ENCODE measurements at places on chromosomes 11 and 22.

DNA sequence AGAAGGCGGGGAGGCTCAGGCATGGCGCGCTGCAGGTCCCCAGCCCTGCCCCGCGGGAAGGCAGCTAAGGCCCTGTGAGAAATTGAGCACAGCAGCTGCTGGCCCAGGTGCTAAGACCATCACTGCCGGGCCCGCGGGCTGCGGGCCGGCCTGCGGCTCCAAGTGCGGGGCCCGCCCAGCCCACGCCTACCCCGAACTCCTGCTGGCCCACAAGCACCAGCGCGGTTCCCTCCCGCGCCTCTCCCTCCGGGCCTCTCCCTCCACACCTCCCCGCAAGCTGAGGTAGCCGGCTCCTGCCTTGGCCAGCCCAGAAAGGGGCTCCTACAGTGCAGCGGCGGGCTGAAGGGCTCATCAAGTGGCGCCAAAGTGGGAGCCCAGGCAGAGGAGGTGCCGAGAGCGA lies 4.6 kb upstream of the RDX start:
- DNase-seq, result no peak

- no peak for DNase-seq
These were observed 17.4 kb upstream of the FLRT1 start for GRCh38 chr11:64018310-64018709.

DNA sequence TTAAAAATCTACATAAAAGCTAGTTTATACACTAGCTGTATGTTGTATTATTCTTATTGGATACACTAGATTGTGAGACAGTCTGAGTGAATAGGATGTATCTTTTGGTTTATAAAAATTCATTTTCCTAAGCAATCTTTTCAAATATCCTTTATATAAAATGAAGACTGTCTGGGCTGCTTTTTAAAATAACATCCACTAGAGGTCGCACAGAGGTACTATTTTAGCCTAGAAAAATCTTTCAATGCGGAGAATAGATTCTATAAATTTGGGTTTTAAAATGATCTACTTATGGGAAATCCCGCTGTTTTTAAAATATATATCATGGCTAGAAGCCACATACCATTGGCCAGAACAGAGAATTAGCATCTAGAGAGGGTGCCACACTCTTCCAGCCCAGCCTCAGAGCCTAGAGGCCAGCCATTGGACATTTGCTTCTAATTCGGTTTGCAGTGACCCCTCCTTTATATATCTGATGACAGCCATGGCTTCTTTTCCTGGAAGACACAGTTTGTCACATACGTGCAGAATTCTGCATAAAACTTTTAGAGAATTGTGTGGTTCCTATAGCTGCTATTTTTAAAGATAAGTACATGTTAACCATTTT lies 7.3 kb downstream of the C11orf97 start:
- DNase-seq, result no peak

DNA sequence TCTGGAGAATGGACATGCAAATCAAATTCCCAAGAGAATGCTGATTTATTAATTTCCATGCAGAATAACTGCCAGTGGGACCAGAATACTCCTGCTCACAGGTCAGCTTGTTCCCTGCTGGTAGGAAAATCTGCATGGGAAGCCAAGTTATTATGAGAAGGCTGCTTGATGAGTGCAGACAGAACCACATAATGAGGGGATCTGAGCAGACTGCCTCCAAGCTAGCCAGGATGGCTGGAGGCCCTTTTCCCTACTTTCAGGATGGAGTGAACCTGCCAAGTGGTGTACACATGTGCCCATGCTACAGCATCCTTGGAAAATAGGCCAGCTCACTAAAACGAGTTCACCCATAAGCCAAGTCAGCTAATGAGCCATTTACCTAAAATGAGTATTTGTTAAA lies 55.2 kb upstream of the ZBED5 start:
- no peak for DNase-seq

DNA sequence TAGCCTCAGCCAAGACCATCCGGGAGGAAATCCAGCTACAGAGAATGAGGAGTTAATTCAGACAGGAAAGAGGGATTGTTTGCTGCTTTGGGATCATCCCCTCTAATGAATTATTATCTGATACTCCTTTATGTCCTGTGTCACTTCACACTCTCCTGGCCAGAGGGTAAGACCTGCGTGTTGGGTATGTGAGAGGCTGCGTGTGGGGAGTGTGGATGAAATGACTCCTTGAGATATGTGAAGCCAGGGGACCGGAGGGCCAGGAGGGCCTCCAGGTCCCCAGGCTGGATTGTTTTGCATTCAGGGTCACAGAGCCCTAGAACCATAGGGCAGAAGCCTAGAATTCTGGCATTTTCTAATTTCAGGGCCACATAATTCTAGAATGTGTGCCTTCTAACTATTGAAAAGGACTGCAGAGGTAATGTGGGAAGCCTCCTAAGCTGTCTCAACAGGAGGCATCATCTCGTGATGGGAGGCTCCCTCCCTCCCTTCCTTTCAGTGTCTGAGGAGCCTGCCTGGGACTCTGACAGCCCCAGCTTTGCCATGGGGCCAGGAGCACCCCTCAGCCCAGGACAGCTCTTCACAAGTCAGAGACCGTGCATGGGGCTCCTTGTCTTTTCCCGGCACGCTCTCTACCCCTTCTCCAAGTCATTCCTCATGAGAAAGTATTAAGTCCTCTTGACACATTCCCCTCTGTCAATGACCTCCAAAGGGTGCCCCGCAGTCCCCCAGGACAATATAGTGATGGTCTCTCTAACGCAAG lies 3.7 kb downstream of the TPBGL start:
- DNase-seq, result no peak

GRCh38 chr11:122897606-122898210 lies 15.1 kb downstream of the JHY start:
- DNase-seq, result no peak

GRCh38 chr11:66363805-66364535 lies 7.6 kb downstream of the SLC29A2 start:
- DNase-seq, result peak; percentile 35

- no peak for DNase-seq
These were observed 11.5 kb downstream of the RNH1 start for GRCh38 chr11:495537-495931.

Data from stimulated activated CD4-positive, alpha-beta T cell treated with anti-CD3 and anti-CD28 coated beads, TNF-alpha, amount 100 ng/mL, for 4 hours (primary cell).